ENCODE measurements at places on chromosomes 6 and 20.
A peak's percentile ranks its signal among the peaks of the same experiment; 100 is the strongest.

DNA sequence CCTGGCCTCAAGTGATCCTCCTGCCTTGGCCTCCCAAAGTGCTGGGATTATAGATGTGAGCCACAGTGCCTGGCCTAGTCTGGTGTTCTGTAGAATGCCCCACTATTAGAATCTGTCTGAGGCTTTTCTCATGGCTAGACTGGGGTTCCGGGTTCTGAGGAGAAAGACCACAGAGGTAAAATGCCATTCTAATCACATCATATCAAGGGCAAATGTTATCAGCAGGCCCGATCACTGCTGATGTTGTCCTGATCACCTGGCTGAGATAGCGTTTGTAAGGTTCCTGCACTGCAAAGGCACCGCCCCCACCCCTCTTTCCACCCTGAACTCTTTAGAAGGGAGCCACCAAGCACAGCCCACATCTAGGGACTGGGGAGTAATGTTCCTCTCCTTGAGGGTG, 6.7 kb upstream of the SRC start:
- no peak for DNase-seq

GRCh38 chr6:36692220-36692619, 5.4 kb upstream of the RAB44 start:
- peak; percentile 33 for DNase-seq

DNA sequence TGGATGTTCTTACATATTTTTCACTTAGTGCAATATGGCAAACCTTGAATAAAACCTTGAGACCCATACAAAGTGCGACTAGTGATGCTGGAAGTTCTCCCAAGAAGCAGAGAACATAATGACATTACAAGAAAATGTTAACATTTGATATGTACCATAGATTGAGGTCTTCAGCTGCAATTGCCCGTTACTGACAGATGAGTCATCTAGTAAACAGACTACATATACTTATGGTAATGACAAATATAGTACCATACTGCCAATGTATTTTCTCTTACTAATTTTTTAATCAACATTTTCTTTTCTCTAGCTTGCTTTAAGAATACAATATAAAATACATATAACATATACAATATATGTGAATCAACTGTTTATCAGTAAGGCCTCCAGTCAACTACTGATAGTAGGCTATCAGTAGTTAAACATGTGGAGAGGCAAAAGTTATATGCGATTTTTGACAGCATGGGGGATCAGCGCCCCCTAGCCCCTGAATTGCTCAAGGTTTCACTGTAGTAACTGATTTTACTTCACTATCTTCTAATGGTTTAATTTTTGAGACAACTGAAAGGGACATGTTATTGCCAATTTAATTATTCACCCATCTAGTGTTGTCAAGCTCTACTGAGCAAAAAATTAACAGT, 166.7 kb upstream of the ADGRB3 start:
- DNase-seq, result no peak

DNA sequence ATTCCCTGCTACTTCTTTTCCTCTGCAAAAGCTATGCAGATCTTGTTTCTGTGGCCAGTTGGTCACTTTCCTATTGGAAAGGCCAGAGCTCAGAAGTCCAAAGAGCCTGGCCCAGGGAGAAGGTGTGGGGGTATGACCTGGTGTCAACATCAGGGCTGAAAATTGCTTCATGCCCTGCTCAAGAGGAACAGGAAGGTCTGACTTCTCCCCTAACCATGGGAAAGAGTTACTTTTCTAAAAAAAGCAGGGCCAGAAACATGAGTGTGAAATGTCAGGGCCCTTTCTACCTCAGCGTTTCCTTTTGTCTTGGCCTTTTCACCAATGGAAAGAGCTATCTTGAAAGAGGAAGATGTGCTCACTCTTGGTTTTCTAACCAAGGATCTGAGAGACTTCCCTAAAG, 117.4 kb downstream of the MAFB start:
- no peak for DNase-seq

DNA sequence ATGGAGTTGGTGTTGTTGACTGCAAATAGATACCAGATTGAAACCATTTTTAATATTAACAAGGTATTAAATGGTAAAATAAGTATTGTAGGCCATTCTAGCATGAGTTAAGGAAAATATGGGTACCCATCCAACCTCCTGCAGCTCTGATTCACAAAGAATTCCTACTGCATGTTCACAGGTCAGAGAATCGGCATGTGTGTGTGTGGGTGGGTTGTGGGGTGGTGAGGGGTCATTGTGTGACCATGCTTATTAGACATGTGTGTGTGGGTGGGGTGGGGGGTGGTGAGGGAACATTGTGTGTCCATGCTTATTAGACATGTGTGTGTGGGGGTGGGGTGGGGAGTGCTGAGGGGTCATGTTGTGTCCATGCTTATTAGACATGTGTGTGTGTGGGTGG, 3.2 kb downstream of the IYD start:
- DNase-seq, result no peak

GRCh38 chr20:51122931-51123658, 100.2 kb upstream of the KCNG1 start:
- DNase-seq, result peak; percentile 12

DNA sequence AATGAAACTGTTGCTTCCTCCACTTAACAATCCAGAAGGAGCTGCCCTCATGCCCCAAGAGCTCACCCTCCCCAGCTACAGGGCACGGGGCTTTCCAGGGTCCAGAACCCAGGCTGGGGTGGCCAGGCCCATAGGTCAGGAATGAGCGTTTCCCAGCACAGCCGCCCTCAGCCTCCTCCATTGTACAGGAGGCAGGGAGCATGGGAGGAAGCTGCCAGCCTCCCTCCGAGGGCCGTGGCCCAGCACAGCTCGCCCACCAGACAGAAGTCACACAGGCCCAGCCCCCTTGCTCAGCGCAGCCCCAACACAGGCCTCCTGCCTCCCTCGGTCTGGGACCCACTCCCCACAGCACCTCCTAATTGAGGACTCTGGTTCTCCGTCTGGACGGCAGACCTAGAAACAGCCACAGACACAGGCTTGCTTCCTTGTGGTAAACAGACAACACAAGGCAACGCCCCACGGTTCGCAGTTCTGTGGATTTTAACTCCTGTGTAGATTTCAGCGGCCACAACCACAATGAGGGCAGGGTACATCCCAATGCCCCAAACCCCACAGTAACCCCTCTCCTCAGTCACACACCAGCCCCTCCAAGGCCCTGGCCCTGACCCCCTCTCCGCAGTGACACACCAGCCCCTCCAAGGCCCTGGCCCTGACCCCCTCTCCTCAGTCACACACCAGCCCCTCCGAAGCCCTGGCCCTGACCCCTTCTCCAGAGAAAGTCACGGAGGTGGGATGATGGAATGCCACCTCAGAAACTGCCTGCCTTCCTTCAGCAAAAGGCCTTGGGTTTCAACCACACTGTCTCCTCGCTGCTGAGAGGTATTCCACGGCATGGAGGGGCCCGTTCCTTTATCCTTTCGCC, 173.5 kb downstream of the DLL1 start:
- peak; percentile 85 for DNase-seq

- no peak for DNase-seq
Measured at GRCh38 chr6:149052350-149053106, 265.0 kb upstream of the TAB2 start.

GRCh38 chr6:89853068-89853467, 23.4 kb downstream of the CASP8AP2 start:
- no peak for DNase-seq

DNA sequence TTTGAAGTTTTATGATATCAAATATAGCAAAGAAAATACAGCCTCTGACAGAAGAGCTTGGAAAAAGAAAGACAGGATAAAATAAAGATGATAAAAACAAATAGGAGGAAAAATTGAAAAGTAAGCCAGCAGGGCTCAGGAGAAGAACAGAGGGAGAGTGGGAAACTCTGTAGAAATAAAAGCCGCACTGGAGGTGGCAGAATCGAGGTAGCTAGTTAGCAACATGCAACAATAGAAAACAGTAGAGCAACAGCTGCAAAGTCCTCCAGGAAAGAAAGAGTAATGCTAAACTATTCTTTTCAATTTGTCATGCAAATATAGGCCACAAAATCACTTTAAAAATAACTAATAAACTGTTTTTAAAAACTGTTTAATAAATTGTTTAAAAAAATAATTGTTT, 28.8 kb downstream of the HBS1L start:
- DNase-seq, result no peak

DNA sequence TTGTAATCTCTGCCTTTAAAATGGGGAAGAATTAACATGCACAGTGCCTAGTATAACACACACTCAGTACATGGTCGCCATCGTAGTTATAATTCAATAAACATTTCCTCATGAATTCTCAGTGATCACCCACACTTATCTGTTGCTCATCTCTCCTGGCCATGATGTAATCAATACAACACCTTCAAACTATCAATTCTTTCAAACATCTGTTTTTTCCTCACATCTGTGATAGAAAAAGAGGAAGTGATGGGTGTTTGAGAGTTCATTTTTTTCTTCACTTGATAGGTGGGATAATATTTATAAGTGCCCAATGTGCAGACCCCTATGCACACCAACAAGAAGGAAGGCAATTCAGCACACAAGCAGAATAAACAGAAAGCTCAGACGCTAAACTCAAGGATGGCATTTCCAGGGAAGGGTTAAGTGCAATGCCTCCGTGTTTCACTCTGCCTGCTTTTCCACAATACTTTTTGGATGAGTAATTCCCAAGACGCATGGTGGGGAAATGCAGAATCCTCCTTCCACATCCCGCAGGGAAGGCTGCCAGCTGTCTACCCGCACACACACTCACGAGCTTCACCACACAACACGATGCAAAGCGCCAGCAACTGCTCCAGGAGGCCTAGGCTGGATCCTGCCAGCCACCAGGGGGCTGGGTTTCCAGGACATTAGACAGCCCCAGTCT, 100.3 kb downstream of the GMPR start:
- DNase-seq, result no peak

DNA sequence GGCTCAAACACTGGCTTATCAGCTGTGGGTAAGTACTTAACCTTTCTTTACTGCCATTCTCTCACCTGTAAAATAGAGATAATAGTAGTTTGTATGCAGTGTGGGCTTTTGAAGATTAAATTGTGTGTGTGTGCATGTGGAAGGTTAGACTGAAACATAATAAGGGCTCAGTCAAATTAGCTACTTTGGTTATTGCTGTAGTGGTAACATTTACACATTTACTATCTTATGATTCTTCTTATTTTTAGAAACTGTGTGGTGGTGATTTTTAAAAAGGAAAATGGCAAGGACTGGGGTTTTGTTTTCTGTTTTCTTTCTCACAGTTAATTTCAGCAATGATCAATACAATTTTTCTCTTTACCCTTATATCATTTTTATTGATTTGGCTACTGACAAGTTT, 206.9 kb downstream of the NKAIN2 start:
- DNase-seq, result no peak

- no peak for DNase-seq
Measured at GRCh38 chr6:1242021-1242420, 69.9 kb upstream of the FOXQ1 start.

GRCh38 chr6:160063771-160064413, 57.7 kb upstream of the SLC22A1 start:
- no peak for DNase-seq

DNA sequence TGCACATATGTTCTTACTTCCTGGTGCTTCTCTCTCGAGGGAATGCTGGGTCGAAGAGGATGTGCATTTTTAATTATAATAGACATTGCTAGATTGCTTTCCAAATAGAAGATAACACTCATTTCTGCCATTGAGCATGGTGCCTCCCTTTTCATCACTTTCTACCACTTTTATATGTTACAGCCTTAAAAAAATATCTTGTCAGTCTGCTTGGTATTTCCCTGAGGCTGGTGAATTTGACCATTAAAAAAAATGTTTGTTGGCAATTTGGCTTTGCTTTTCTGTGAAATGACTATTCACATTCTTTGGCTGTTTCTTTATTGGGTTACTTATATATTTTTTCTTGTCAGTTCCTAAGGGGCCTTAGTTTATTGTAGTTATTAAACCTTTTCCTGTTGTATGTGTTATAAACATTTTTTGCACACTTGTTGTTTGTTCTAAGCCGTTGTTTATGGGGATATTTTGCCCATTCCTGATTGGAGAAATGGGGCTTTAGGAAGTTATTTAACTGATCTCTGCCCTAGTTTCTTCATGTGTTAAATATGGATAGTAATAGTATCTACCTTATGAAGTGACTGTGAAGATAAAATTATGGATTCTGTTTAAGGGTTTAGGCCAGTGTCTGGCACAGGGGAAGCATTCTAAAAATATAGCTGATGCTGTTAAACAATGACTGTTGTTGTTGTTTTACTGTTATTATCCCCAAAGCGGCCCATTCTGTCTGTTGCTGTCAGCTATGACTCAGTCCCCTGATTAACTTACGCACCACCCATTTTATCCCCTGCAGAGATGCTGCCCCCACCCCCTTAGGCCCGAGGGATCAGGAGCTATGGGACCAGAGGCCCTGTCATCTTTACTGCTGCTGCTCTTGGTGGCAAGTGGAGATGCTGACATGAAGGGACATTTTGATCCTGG, 3.8 kb downstream of the DDR1 start:
- DNase-seq, result no peak

DNA sequence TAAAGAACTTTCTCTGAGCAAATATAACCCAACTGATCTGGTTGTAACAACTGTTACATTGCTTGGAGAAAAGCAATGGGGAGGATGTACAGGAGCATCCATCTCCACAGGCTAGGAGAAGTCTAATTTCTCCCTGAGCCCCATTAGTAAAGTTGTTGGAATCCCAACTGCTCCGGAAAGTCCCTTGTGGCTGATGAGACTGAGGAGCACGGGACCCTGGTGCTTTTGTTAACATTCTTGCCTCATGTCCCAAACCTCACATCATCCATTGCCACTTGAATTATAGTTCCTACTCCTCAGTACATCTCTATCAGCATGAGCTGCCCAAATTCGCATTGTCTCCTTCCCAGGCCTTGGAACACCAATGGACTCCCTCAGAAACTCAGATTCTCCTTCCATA, 260.6 kb upstream of the BMP2 start:
- DNase-seq, result no peak

DNA sequence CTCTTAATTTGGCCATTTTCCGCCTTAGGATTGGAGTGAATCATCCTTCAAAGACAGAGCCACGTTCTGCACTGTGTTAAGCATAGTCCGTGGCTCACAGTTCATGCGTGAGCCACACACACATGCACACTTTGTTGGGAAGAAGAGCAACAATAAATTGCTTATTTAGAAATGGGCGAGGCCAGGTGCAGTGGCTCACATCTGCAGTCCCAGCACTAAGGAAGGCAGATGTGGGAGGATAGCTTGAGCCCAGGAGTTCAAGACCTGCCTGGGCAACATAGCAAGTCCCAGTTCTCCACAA, 131.3 kb downstream of the ZDHHC14 start:
- DNase-seq, result no peak

All from mesenteric fat pad (tissue), 1 donor.